ENCODE measurements at places on chromosomes 12 and 14.

DNA sequence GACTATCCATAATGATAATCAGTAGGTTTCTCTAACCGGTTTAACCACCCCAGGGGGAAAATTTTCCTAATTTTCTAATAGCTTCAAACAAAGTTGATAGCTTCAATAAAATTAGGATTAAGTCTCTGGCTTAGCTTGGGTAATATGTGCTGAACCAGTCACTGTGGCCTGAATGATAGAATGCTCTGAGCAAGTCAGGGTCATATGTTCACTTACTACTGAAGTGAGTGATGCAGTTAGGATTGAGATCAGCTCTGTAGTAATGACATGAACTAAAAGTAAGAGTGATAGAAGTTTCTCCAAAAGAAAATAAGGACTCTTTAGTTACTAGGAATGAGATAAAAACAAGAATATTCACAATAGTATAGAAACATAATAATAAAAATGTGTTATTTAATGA lies 32.6 kb downstream of the ETNK1 start:
- no peak for DNase-seq

DNA sequence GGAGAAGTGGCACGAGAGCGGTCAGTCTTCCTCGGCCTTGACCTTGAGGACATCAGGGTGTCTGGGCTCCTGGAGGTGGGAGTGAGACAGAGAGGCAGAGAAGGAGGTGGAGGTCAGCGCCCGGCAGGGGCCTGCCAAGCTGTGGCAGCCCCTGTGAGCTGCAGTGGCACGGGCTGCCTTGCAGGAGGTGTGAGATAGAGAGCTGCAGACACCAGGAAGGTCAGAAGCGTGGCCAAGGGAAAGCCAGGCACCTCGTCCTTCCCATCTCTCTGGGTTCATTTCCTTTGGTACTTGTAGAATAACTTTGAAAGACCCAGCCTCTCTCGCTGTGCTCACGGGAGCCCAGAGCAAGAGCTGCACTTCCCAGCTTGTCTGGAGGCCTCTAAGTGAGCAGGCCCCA lies 98.1 kb downstream of the TSPAN9 start:
- DNase-seq = no peak

GRCh38 chr12:54991161-54991990 lies 6.8 kb upstream of the TESPA1 start:
- DNase-seq = no peak

- DNase-seq = no peak
Measured at GRCh38 chr12:40727774-40728483, 35.7 kb downstream of the CNTN1 start.

Measured in liver (tissue), 10 donors.